ENCODE measurements at places on chromosomes 5 and 9.

DNA sequence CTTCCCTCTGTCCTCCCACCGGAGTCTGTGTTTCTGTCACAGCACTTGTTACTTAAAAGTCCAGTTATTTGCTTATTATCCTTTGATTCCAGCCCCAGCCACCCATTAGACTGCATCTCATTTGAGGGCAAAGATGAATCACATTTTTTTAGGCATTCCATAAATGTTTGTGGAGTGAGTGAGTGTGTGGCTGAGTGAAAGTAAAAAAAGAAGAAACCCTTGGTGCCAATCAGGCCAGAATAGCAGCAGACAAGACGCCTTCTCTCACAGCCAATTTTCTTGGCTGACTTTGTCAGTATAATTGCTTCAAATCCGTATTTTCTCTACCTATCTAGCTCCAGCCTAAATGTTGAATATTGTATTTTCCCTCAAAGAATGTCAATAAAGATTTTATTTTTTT is 613.0 kb upstream of the WWC1 start:
- DNase-seq, result no peak

DNA sequence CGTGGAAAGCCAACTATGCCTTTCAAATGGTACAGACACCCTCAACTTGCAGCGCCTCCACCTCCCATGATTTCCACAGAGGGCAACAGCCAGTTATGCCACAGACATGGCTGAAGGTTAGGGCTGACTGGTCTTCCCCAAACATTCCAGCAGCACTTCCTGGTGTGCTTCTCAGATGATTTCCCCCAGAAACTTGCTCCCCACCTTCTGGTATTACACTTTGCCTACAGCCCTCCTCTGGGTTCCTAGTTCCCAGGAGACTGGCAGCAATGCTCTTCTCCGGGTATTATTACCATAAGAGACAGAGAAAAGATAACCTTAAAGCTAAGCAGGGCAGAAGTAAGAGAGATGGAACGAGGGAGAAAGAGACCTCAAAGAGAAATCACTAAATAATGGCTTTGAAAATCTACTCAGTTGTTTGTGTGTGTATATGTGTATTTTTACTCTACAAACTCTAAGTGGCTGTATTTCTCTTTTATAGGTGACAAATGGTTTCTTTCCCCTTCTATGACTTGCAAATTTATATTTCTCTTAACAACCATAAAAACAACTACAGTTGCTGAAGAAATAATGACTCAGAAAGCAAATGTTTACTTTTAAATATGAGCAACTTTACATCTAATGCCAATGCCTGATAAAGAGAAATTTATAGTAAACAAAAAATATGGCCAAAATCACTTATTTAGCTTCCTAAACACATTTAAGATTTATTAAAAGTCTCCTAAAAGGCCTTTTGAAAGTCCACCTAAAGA is 133.8 kb downstream of the PDE4D start:
- no peak for DNase-seq

DNA sequence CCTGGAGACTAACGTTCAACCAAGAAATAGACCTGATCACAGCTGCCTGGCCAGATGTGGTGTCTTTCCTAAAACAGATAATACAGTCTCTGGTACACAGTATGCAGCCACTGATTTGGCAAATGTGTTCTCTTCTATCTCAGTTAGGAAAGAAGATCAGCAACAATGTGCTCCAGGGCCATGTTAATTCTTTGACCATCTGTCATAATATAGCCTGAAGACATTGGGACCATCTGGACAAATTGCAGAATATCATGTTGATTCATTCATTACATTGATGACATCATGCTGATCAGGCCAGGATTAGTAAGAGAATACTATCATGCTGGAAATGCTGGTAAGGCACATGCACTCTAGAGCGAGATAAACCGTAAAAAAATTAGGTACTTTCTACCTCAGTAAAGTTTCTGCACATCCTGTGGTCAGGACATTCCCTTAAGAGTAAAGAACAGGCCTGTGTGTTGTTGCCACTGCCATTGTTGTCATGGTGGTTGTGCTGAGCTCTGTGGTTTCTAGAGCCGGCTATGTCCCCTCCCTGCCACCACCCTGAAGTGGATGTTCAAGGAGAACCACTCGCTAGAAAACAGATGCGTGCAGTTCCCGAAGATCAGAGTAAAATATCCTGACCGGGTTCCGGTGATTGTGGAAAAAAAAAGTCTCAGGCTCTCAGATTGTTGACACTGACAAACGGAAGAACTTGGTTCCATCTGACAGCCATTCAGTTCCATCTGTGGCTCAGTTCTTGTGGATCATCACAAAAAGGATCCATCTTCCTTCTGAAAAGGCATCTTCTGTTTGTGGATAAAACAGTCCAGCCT is 6.4 kb upstream of the JMY start:
- no peak for DNase-seq

DNA sequence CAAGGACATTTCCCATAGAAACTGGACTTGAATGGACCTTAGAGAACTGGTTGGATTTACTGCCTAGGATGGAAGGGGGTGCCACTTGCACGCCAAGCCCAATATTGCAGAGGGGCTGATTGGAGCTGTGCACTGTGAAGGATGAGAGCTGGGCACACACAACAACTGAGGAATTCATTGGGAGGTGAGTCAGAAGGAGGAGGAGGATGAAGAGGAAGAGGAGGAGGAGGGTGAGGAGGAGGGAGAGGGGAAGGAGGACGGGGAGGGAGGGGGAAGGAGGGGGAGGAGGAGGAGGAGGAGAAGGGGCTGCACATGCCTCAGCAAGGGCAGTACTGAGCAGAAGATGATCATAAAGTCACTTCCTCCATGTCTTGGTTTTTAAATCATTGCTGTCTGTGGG is 5.7 kb upstream of the ICE1 start:
- no peak for DNase-seq

DNA sequence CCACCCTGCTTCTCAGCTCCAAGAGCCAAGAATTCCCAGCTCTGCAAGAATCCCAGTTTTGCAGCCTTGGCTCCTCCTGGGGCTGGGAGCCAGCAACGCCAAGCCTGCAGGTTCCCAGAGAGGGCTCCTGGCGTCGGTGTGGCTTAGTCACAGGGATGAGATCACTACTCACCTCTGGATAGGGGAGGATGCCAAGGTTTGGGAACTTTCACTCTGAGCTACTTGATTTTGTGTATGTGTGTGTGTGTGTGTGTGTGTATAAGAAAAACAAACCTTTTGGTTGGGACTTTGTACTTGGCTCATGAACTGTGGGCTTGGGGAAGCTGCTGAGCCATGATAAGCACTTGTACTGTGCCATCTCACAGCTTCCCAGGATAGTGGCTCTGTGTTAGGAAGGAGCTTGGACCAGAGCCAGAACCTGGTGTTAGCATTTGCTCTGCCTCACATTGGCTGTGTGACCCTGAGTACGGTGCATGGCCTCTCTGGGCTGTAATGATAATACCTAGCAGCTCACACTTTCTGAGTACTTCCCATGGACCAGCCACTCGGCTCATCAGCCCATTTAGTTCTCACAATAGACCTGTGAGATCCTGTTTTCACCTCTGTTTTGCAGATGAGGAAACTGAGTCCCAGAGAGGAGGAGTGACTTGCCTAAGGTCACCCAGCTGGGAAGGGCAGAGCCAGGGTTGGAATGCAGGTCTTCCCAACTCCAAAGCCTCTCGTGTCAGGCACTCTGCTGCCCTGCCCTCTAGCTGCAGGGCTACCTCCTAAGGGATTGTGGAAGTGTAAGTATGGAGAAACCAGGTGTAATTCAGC is 41.4 kb upstream of the DAB2IP start:
- peak; percentile 53 for DNase-seq

GRCh38 chr5:35309365-35310130 is 79.3 kb upstream of the PRLR start:
- DNase-seq, result no peak

DNA sequence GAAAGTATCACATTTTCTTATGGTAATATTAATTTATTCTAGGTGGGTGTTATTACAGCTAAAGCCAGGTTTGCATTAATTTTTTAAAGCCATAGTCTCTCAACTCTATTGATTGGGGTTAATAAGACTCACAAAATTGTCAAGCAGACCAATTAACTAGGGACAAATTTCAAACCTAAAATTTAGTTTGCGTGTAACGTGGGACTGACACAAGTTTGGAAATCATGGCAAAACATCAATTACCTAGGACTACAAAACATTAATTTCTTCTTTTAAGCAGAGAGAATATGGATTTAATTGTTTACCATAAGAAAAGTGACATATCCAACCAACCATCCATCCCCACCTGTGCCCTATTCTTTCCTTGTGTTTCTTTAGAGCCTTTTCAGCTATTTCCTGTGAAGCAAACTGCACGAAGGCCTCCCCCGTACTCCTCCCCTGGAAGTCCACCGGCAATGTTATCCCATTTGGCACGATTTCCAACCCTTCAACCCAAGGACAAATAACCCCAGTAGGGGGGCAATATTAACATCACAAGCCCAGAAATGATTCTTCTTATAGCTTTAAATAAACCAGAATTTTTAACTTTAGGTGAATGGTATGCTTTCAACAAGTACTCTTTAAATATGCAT is 4.4 kb downstream of the HNRNPH1 start:
- no peak for DNase-seq

DNA sequence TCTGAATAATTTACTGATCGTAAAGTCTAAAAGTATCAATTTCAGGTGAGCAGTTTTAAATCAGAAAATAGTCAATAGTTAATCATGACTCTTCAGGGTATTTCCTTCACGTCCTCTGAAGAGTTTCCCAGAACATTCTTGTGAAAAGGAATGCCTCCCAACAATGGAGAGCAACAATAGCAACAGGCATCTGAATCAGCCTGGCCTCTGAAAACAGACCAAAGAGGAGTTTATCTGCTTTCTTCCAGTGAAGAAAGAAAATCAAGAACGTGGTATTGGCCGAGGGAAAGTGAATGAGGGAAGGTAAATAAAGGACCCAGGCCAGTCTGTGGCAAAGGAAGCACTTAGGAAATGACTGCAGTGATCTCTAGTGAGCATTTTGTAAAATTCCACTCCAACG is 26.1 kb upstream of the RASGEF1C start:
- no peak for DNase-seq

GRCh38 chr5:131109540-131110255 is 55.4 kb downstream of the HINT1 start:
- no peak for DNase-seq

- DNase-seq, result no peak
Measured at GRCh38 chr5:122942164-122942914, 94.2 kb downstream of the PPIC start.

GRCh38 chr5:68193481-68194036 is 22.0 kb upstream of the PIK3R1 start:
- DNase-seq, result no peak

- DNase-seq, result no peak
Measured at GRCh38 chr9:123718188-123718587, 211.7 kb downstream of the DENND1A start.

DNA sequence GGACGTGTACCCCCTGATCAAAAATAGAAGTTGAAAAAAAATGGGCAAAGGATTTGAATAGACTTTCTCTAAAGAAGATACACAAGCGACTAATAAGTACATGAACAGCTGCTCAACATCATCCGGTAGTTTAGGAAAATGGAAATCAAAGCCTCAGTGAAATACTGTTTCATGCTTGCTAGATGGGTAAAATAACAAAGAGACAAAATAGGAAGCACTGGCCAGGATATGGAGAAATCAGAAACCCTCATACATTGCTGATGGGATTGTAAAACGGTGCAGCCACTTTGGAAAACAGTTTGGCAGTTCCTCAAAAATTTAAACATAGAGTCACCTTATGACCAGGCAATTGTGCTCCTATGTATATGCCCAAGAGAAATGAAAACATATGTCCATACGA is 65.0 kb upstream of the SUB1 start:
- DNase-seq, result no peak

- no peak for DNase-seq
Measured at GRCh38 chr5:117588611-117589010, 1014.0 kb upstream of the SEMA6A start.

GRCh38 chr5:181052672-181053487 is 12.8 kb downstream of the BTNL9 start:
- DNase-seq, result no peak

DNA sequence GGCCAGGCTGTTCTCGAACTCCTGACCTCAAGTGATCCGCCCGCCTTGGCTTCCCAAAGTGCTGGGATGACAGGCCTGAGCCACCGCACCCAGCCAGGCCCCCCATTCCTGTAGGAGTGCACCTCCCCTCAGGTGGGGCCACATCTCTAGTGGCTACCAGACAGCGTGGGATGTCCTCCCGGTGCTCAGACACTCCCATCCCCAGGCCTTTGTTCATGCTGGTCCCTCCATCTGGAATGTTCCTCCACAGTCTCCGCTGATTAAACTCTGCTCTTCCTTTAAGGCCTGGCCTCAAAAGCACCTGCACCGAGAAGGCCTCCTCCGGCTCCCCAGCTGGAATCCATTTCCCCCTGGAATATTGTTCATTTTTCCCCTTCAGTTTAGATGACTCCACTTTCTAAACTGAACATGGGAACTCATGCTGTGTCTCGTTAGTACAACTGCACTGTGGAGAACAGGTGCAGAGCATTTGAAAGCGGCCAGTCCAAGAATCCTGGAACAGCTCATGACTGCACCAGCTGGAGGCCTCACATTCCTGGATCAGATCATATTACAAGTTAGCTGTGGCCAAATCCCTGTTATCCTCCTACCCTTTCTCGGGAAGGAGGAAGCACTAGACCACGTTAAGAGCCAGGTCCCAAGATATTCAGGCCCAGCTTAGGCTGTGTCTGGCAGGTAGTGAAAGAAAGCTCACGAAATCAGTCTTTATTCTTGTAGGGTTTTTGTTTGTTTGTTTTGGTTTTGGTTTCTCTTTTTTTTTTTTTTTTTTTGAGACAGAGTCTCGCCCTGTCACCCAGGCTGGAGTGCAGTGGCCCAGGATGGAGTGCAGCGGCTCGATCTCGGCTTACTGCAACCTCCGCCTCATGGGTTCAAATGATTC is 10.8 kb upstream of the PRRC2B start:
- no peak for DNase-seq

- peak; percentile 87 for DNase-seq
Measured at GRCh38 chr9:34988218-34989002, 1.1 kb upstream of the DNAJB5 start.

- no peak for DNase-seq
Measured at GRCh38 chr9:3507395-3508077, 18.3 kb downstream of the RFX3 start.

DNA sequence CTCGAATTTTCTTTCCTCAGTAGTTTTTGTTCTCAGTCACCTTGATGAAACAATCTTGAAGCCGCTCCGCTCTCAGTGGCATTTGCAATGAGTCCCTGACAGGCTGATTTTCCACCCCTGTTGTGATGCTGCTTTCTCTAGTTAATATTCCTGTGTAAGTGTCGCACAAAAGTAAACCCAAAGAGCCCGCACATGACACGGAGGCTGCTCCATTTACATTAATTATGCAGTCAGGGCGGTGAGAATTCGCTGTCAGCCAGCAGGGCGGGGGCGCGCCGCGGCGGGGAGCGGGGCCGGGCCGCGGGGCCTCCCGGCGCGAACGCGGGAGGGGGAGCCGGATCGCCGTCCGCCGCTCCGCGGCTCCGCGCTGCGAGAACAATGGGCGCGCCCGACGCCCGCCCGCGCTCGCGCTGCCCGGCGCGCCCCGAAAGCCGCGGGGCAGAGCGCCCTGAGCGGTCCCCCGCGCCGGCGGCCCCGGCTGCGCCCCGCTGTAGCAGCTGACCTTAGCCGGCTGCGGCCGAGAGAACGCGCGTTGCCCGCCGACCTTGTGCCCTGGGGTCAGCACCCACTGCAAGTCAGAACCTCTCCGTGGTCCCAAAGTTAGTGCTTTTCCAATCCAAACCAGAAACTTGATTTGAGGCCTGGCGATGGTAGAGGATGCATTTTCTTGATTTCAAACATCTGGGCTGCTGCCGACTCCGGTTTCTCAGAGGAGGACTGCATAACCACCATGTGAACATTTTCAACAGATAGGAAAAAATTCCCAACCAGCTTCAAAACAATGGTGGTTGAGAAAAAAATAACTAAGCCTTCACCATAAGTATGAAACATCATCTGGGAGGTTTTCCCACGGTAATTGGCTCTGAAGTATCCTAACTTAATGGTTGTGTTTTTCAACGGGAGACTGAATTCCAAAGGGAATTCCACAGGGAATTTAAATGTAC is 142.6 kb downstream of the PBX3 start:
- no peak for DNase-seq
